NCI-H1417 treated with DMSO at 0.1 percent for 48 hours (cell line): ENCODE measurements at places on chromosomes 6 and 20.

DNA sequence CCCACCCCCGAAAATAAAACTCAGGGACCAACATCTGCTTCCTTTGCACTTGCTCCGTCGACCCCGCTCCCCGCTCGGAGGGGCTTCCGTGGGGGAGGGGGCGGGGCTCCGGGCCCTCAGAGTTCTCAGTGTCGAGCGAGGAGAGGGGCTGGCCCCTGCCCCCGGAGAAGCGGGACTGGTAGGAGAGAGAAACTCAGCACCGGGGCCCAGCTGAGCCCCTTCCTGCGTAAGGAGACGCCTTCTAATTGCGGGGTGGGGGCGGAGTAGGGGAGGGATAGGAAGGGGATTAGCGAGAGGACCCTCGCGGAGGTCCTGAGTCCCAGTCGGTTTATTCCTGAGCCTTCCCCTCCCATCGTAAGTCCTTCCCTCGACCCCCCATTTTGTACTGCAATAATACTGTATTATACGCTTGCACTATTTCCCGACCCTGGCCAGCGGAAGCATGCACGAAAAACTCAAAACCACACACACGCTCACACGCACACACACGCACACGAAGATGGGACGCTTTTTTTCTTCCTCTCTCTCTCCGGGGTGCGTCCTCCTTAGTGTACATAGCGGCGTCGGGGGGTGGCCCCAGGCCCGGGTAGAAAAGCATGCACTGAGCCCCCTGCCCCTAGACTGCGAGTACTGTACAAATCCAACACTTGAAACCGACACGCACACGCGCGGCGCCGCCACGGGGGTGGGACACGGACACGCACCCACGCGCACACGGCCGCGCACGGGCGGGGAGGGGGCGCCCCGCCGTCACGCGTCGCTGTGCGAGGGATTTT, 22.1 kb upstream of the SLC22A7 start:
- DNase-seq = no peak

GRCh38 chr6:26122793-26123674, 35.8 kb downstream of the HFE start:
- peak; percentile 94 for DNase-seq

DNA sequence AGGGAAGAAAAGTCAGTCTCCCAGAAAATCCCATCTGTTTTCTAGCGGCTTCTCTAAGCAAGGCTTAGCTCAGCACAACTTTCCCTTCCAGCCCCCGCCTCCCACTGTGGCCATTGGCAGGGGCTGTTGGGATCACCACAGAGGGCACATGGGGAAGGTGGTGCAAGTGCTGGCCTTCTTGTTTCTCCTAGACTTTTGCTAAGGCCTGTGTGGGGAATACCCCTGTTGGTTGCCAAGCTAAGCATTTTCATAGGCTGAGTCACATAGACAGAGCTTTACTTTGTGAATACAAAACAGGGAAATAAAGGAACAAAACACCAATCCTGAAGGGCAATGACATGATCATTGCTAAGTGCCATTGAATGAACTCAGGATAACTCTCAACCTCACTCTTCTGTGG, 32.4 kb upstream of the TIAM2 start:
- no peak for DNase-seq

DNA sequence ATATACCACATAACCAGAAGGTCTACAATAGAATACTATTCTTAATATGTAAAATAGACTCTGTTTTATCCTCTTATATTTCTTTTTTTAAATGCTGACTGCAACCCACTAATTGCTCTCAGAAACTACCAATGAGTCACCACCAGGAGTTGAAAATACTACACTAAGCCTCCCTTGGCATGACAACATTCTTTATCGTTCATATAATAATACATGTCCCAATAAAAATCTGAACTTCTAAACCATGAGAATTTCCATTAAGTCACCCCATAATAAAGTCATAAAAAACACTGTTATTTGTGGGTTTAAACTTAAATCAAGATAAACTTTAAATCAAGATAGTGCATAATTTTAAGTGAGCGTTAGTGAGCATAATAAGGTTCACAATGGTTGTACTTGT, 4.2 kb downstream of the HACE1 start:
- no peak for DNase-seq

DNA sequence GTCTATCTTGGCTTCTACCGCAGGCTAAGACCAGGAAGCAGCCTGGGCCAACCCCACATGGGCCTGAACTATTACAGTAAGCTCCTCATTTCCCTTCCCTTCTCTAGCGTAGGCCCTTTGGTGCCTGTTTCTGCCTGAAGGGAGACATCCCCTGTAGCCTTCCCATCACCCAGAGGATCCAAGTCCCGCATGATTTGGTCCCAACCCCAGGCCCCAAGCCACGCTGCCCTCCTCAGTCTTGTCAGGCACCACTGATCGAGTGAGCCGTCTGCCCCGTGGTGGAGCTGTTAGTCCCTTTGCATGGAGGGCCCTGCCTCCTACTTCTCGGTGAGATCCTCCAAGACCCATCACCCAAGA, 46.4 kb downstream of the EBF4 start:
- no peak for DNase-seq

DNA sequence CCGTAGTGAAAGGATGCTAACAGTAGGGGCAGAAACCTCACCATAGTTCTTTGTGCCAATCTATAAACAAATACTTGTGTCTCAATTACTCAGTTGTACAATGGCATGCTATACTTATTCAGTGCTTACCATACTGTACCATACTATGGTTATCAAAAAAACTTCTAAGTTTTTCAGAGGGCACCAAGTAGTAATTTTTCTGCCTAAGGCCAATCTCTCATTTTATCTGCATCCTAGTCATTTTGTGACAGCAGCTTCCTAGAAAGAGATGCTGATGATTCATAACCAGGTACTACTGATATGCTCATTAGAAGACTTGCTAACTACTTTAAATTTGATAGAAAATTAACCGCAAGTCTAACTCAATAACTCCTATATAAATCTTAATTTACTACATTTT, 42.9 kb downstream of the TMEM244 start:
- no peak for DNase-seq

GRCh38 chr6:78810146-78810545, 57.2 kb upstream of the IRAK1BP1 start:
- DNase-seq = peak; percentile 24

GRCh38 chr20:57514273-57514751, 10.6 kb downstream of the CTCFL start:
- peak; percentile 33 for DNase-seq

DNA sequence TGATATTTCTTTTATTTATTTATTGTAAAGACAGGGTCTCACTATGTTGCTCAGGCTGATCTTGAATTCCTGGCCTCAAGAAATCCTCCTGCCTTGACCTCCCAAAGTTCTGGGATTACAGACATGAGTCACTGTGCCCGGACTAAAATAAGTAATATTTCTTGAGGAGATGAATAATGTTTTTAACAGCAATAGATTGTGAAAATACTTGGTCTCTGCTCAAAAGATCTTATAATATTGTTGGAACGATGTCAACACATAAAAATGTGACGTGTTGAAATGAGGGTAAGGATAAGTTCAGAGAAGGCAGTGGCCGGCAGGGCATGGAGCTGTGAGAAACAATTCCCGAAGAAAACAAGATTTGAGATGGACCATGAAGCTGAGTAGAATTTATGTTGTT, 178.7 kb downstream of the GJA1 start:
- no peak for DNase-seq

- no peak for DNase-seq
Observed at GRCh38 chr6:36387440-36388303, at the start of gene ETV7. ETV7 (minus strand) TSS chr6:36387669; CDS start chr6:36387541, 128 bp downstream.

DNA sequence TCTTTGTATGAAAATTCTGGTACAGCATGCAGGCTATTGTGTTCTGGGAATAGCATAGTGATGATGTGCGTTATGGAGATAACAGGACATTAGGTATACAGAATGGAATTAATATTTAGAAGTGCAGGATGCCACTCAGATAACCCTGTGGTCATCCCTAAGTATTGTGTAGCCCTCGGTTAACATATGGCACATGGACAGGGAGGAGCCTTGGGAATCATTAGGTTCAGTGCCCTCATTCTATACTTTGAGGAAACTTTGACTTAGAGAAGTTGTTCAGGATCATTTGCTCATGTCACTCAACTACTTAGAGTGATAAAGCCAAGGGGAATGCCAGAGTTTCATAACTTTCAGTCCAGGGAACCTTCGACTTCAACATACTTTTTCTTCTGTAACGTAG, 185.9 kb downstream of the UST start:
- DNase-seq = no peak

DNA sequence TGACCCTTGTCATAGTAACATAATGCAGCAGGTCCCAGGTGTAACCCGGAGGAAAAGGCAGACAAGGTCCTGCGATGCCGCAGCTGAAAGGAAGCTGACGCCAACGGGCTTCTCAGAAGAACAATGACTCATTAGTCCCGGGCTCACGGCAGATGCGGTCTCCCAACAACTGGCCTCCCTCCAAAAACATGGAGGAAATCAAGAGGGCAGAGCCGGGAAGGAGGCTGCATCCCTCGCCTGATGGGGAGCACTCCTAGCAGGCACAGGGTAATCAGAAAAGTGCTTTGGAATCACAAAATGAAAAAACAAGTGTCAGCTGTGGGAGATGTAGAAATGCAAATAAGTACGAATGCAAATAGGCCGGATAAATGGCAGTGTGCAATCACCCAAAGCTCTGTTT, 165.2 kb upstream of the AGPAT4 start:
- no peak for DNase-seq

DNA sequence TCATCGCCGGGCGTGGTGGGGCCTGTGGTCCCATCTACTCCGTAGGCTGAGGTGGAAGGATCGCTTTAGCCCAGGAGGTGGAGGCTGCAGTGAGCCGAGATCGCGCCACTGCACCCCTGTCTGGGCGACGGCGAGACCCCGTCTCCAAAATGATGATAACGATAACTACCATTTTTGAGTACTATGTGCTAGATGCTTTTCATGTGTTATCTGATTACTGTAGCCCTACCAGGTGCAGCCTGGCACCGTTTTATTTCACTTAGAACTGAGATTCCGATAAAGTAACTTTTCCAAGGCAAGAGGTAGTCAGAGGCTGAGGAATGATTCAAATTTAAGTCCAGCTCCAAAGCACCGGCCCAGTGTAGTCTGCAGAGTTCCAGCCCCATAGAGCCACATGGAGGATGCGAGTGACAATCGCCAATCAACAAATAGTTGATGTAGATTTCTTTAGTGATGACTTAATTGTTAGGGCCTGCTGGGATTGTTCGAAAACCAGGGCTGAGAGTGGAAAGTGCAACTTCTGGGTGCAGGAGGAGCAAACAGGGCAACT, 727 bp downstream of the ERMARD start:
- no peak for DNase-seq

DNA sequence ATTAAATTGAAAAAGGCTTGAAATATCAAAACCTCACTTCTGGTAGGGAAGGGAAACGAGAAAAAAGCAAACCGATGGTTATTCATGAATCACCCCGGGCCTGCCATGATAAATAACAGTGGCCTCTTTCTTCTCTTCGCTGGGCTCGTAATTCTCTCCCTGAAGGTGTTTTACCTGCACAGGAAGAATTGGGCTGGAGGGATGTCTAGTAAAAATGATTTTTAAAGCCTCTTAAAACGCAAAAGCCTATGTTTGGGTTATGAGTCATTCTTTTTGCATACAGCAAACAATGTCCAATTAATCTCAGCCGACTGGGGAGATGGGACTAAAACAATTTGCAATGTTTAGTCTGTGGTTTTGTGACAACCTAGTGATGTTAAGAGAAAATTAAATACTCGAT, 16.8 kb downstream of the LINC00237 start:
- DNase-seq = peak; percentile 20

- DNase-seq = peak; percentile 33
Observed at GRCh38 chr20:4375881-4376280, 345.8 kb upstream of the PRND start.

DNA sequence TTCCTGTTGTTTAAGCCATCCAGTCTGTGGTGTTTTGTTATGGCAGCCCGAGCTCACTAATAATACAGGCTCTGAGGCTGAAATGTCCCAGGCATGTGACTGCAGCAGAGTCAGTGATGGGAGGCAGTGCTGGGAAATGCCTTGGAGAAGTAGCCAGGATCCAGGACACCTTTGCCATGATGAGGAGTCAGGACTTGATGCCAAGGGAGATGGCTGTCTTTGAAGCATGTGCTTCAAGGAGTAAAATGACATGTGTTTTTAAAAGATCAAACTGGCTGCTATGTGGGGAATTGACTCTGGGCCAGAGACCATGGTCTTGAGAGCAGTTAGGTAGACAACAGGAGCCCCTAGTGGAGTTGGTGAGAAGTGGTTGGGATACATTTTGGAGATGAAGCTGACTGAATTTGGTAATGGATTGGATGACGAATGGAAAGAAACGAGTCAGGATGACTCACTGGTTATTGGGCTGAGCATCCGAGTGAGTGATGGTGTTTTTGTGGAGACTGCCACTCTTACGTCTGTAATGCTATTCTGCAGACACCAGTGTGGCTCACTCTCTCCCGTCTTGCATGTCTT, 322.2 kb downstream of the PLCB1 start:
- no peak for DNase-seq

DNA sequence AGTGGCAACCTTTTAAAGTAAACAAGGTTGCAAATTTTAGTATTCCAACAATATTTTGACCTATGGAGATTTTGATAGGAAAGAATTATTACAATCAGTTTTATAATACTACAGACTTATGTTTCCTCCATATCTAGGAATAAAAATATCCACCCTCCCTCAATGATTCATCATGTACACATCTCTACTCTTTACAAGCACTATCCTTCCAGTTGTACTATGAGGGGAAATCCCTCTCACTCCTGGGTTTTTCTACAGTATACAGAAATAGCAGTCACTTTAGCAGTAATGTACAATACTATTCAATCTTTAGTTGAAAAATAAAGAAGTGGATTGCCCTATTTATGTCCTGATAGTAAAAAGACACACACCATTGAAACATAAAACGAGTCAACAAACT, 46.3 kb upstream of the SCML4 start:
- no peak for DNase-seq

DNA sequence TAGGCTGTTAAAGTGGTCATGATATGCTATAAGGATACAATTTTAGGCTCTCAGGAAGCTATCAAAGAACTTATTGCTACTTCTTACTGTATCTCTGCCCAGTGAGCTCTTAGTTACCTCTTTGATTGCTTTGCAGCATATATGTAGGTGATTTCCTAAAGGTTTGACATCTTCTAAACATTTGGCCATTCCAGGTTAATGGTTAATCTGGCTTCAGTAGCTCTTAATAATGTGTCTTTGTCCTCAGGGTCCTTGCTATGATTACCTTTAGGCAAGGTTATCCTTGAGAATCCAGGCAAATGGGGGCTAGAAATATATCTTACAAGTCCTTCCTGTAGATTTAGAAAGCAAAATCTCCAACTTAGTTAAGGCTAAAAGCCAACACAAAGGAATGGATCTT, 575.4 kb downstream of the TFAP2B start:
- no peak for DNase-seq

DNA sequence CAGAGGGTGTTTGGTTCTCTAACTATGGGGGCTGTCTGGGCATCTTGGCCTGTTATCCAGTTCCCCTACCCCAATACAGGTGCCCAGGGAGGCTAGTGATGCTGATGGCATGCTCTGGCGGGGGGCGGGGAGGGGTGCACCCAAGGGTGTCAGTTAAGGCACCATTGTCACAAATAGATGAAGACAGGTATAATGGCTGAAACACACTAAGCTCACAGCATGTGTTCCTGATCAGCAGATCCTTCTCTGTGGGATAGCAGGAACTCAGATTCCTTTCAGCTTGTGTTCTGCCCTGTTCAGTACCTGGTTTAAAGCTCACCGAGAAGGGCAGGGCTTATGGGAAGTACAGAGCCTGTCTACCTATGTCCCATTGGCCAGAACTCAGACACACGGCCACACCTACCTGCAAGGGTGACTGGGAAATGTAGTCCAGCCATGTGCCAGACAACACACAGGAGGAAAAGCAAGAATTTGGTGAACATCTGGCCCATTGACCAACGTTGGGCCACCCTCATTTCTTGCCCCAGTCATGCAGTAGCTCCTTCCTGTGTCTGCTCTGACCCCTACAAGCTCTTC, 3.4 kb upstream of the RSPO4 start:
- no peak for DNase-seq
